ENCODE measurements at places on chromosomes 6 and 20.
A peak's percentile ranks its signal among the peaks of the same experiment; 100 is the strongest.

GRCh38 chr6:158955255-158955654 is 44.7 kb downstream of the RSPH3 start:
- DNase-seq: no peak

GRCh38 chr6:116931456-116931855 is 54.4 kb downstream of the RFX6 start:
- DNase-seq: no peak

- no peak for DNase-seq
Measured at GRCh38 chr6:163627274-163628062, 212.9 kb downstream of the QKI start.

DNA sequence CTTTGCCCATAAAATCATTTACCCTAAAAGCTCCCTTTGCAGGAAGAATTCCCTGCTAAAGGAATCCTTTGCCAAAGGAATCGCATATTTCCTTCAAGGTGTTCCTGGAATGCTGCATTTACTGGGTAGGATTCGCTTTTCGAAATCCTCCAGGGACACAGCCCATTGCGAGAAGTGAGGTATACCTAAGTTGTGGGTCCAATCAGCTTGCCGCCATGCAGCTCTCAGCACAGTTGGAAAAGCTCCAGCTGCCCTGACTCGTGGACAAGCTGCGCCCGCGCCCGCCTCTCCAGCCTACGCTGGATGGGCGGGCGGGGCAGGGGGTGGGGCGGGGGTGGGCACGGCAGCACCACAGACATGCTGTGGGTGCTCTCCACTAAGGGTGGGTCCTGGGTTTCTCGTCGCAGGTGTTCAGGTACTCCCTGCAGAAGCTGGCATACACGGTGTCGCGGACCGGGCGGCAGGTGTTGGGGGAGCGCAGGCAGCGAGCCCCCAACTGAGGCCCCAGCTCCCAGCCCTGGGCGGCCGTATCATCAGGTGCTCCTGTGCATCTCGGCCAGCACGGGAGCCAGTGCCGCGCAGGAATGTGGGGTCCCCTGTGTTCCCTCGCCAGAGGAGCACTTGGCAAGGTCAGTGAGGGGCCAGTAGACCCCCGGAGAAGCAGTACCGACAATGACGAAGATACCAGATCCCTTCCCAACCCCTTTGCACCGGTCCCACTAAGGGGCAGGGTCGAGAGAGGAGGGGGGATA is 1.4 kb downstream of the NNAT start:
- DNase-seq: no peak

DNA sequence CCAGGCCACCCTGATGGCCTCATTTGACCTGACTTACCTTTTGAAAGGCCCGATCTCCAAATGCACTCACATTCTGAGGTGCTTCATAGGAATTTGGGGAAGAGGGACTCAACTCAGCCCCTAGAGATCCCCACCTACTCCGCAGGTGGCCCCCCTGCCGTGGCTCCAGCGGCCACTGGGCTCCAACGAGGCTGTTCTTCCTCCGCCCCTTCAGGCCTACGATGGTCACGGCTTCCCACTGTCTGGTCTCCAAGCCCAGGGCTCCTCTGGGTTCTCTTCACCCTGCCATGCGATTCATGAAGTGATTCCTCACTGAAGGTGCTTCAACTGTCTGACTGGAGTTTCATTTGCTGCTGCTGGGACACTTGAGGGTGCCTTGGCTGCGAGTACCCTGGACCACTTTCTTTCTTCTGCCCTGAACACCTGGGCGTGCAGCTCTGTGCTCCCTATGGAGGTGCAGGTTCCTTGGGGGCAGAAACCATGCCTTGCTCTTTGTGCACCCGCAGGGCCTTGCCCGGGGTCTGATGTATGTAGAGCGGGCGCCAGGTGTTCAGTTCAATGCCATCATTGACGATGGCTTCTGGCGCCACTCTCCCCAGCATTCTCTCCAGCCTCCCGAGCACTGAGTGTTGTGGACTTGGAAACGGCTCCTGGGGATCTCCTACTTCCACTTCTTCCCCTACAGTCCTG is 10.0 kb upstream of the DUSP22 start:
- peak; percentile 54 for DNase-seq

DNA sequence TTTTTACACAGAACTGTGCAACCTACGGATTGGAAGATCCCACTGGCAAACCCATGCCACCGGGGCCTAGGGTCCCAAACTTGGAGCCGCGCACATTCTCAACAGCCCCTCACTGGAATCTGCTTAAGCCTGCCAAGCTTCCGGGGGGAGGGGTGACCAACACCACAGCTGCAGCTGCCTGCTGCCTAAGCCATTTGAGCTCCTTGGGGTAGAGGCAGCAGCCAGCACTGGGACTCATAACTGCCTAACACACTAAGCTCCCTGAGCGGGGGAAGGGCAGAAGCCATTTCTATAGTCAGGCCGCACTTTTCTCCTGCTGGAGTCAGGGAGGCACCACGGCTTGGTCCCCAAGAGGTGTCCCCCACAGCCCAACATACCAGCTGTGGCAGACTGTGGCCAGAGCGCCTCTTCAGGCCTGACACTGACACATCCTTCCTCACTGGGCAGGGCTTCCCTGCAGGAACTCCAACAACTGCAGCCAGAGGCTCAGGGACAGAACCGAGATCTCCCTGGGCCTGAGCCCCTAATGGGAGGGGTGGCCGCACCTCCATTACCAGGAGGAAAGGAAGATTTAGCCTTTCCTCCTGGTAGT is 270.3 kb upstream of the ECI2 start:
- no peak for DNase-seq

DNA sequence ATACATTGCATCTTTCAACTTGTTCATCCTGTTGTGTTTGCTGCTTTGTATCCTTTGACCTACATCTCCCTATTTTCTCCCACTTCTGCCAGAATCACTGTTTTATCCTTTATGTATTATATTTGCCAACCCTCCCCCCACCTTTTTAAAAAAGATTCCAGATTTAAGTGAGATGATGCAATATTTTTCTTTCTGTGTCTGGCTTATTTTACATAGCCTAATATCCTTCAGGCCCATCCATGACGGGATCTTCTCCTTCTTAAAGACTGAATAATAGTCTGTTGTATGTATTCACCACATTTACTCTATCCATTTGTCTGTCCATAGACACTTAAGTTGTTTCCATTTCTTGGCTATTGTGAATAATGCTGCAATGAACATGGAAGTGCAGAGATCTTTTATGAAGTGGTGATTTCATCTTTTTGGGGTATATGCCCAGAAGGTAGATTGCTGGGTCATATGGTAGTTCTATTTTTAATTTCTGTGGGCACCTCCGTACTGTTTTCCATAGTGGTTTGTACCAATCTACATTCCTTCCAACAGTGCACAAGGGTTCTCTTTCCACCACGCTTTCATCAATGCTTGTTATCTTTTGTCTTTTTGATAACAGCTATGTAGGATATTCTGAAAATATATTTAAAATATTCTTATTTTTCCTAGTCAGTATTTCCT is 181.0 kb downstream of the CDKAL1 start:
- no peak for DNase-seq

- no peak for DNase-seq
Measured at GRCh38 chr6:147022041-147022440, 182.2 kb upstream of the STXBP5 start.

- no peak for DNase-seq
Measured at GRCh38 chr6:47230579-47230978, 79.1 kb downstream of the TNFRSF21 start.

- no peak for DNase-seq
Measured at GRCh38 chr6:35648203-35648602, 40.5 kb downstream of the FKBP5 start.

DNA sequence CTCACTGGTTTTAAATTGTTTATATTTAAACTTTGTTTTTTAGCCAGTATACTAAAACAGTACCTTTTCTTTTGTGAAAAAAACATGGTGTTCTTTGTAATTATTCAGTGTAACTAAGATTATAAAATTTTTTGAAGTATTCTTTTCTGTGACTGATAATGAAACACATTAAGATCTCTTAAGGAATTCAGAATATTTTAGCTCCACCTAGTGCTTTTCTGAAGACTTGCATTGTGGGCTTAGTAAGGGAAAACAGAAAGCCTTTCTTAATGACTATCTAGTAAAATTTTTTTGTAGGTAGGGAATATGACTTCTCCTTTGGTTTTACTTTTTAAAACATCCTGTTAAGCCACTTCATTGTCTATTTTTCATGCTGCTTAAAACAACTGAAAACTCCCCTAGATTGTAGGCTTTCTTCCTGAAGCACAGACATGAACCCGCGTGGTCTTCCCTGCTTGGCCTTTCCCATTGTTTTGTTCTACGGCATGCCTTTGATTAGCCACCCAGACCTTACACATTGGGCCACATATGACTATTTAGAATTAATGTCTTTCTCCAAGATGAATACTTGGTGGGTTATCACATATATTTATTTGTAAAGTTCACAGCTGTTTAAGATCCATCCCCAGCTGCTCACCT is 72.1 kb downstream of the AFDN start:
- no peak for DNase-seq

DNA sequence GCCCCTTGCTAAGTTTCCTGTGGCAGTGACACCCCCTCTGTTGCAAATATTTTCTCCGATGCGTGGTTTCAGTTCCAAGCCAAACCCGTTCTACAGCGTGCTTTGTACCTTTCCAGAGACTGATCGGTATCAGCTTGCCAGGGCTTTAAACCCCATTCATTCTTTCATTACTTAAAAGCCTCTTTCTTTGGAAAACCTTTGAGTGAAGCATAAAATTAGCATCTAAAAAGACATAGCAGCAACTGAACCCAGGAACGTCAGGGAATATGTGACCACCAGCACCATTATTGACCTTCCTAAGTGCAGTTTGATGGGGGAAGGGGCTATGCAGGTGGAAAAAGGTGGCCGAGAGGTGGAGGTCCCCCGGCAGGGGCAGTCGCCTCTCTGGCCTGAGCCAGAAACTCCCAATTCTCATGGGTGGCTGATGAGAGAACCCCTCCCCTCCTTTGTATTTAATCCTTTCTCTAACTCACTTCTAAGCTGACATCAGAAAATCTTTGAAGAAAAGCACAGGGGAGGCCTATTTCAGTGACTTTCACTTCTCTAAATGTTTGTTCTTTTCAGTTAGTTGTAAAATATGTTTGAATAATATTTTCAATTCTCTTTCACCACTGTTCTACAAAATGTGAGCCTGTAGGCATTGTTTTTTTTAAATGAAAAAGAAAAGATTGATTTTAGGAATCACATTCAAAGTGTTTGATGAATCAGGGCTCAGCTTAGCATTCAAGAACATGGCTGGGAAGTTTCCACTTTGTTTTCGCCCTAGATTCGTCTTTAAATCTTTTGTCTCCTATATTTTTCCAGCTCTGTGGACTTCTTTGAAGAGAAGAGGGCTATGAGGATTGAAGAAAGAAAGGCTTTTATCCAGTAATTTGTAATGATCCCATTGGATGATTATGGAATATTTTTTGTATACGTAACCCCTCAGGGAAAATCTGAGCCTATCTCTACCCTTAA is 89.2 kb downstream of the RSPH3 start:
- no peak for DNase-seq

DNA sequence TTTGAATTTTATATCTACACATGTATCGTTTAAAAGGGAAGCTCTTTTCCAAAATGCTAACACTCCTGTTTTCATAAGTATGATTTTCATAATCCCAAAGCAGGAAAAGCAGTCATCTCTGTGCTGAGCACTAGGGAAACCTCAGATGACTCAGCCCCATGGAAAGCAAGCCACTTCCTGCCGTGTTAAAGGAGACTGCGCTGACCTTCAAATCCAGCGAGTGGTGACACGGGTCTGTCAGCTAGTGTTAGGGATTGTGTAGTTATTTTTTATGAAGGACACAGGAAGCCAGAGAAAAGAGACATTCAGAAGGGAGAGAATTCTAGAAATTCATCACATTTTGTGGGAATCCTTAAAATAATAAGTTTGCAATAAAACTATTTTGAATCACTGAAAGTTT is 57.0 kb upstream of the CD93 start:
- peak; percentile 70 for DNase-seq

- DNase-seq: peak; percentile 86
Measured at GRCh38 chr6:144284783-144285547, at the start of gene UTRN. TSS of gene UTRN (plus strand) at chr6:144285335. CDS start at chr6:144291829, 6,494 bp downstream.

GRCh38 chr6:13292774-13293173 is 35.6 kb downstream of the TBC1D7 start:
- no peak for DNase-seq

DNA sequence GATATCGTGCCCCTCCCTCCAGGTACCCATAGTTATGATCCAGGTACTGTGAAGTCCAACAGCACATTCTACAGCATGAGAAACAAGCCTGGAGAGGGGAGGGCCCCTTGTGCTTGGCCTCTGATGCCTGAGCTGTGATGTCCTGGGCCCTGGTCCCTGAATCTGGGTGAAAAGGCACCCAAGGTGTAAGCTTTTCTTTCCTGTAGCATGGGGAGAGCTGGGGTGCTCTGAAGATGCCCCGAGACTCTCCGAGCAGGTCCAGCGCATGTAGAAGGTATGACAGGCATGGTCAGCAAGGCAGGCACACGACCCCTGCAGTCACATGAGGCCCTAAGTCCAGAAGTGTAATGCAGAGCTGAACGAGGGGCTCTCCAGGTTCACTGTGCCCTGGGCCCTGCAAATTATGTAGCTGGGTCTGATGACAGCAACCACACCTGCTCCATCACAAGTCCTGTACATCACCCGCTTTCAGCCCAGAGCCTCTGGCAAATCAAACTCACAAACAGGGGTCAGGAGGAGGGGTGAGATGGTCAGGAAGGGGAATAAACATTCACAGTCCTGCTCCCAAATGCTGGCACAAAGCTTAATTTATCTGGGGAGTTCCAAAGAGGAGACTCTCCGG is 1.8 kb upstream of the CTSZ start:
- no peak for DNase-seq

- no peak for DNase-seq
Measured at GRCh38 chr6:156313037-156313436, 464.1 kb upstream of the ARID1B start.

GRCh38 chr20:61252601-61253263 is 671 bp downstream of the CDH4 start:
- no peak for DNase-seq

DNA sequence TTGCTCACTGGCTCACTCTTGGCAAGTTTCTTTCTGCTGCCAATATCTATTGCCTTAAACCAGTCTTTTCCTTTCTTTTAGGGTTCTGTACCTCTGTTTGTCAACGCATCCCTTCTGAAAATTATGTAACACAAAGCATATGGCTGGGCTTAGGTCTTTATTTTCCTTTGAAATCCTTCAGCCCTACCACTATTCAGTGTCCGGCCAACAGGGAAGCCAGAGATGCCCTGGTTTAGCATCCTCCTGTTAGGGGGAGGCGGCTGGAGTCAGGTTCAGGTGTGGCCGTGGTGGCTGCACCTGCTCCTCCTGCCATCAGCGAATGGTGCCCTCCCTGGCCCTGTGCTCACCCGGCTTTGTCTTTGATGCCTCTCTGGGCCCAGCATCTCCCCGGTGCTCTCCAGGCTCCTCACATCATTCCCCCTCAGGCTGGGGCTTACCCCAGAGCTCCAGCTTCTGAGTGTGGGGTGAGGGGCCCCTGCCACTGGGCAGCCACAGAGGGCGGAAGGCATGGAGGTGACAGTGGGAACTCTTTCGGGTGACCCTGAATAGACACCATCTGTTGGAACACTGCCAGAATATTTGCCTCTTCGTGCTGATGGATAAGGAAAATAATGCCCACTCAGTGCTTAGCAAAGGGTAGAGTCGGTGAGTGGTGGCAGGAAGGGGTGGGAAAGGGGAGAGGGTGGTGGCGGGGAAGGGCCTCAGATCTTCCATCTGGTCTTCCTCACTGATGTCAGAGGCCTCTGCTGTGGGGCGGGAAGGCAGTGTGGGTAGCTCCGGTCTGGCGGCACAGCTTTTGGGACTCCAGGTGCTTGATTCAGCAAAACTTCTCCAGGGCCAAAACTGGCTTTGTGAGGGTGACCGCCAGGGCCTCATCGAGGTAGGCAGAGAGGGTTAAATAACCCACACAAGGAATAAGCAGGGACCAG is 97.2 kb downstream of the DACT2 start:
- no peak for DNase-seq
